Stimulated activated CD4-positive, alpha-beta T cell treated with anti-CD3 and anti-CD28 coated beads, Interleukin-15, amount 100 ng/mL, for 48 hours (primary cell): ENCODE measurements at places on chromosomes 16 and 17.

DNA sequence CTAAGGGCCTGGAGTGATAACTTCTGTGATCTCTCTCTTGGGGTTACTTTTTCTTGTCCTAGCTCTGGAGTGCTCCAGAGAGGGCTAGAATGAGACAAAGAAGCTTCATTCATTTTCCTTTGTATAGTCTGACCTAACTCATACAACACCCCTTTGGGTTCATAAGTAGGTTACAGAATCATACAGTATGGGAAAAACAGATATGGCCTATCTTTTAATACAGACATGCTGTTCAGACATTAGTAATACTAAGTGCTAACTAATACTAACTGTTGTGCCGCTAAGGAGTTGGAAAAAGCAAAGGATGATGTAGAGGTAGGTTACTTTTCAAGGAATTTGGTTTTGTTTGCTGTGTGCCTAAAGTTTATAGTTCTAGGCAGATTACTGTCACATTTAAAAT is 84.7 kb downstream of the NLK start:
- DNase-seq = no peak

GRCh38 chr17:78281249-78281845 is 49.9 kb downstream of the TMEM235 start:
- no peak for DNase-seq

DNA sequence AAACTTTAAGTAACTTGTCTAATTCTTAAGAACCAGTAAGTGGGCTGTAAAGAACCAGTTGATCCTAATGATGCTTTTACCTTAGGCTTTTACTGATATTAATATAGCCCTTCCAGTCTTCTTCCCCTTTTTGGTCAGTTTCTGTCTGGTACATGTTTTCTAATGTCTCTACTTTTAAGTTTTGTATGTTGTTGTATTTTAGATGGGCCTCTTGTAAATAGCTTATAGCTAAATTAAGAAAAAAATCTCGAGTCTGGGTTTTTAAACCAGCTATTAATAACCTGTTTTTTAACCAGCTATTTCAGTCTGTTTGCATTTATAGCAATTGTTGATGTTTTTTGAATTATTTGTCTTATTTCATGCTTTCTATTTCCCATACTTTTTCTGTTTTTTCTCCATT is 79.0 kb downstream of the PITPNC1 start:
- no peak for DNase-seq

DNA sequence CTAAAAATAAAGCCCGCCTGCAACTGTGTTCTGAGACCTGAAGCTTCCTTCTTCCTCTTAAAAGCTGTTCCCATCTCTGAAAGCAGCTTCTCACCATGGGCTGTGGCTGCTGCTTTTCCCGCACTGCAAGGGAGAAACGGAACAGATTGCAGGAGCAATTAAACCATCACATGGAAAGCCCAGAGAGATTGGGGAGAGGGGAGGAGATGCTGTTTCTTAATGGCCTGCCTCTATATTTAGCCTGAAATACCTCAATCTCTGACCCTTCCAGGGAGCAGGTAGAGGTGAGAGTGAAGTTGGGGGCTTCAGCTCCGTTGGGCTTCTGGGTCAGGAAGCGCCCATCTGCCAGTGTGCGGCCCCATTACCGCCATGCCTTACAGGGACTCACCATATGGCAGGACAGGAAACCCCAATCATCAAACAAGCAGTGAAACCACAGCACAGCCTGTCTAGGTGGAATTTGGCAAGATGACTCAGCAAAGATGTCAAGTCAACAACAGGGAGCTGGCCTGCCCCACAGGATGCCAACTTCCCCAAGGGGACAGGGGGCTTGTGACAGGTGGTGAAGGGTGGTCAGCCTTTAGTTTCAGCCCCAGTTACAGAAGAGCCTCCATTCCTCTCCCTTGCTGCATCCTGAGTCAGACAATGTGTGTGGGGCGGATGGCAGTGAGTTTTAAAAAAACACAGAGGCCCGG is 286.6 kb upstream of the CCL2 start:
- no peak for DNase-seq

- no peak for DNase-seq
Observed at GRCh38 chr16:86395477-86395876, 114.8 kb upstream of the FOXF1 start.

DNA sequence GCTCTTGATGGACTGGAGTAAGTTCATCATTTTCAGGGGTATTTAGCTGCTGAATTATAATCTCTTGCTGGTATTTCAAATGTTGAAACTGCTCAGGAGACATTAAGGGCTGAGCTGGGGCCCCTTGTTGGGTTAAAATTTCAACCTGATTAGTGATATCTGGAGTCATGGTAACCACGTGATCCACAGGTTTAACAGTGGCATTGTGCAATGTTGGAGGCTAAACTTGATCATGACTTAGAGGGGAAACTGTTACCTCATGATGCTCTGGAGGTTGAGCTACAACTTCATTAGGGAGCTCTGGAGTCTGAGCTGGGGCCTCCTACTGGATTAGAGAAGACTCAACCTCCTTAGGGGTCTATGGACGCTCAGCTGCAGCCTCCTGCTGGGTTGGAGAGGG is 17.2 kb upstream of the MPP2 start:
- DNase-seq = no peak

GRCh38 chr17:56176091-56176490 is 22.8 kb downstream of the ANKFN1 start:
- no peak for DNase-seq

- DNase-seq = no peak
Observed at GRCh38 chr17:4858068-4858881, 25.1 kb downstream of the MINK1 start.

DNA sequence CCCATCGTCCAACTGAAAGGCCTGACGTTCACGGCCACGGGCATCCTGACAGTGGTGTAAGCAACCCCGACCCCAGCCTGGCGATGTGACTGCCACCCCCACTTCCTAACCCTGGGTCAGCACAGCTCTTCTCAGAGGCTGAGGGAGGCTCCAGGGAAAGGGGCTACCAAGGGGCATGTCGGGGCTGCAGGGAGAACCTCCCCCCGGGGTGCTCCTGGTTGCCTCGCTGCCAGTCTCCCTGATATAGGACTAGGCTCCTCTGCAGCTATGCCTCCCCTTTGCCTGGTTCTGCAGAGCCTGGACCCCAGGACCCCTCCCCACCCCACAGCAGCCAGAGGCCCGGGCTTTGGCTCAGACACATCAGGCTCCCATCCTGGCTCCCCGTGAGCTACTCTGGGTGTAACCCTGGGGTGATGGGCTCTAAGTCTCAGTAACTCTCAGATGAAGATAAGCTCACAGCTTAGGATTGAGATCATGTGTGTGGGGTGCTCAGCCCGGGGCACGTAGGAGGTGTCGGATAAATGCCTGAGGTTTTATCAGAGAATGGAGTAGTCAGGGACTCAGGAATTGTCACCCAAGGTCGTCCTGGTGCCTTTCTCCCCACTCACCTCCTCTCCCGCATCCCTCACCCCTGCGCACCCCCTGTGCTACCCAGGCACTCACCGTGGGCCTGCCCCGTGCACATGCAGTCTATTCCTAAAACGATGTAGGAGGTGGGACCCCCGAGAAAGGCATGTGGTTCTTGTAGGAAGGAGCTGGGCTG is 10.6 kb downstream of the ITGAD start:
- DNase-seq = no peak

DNA sequence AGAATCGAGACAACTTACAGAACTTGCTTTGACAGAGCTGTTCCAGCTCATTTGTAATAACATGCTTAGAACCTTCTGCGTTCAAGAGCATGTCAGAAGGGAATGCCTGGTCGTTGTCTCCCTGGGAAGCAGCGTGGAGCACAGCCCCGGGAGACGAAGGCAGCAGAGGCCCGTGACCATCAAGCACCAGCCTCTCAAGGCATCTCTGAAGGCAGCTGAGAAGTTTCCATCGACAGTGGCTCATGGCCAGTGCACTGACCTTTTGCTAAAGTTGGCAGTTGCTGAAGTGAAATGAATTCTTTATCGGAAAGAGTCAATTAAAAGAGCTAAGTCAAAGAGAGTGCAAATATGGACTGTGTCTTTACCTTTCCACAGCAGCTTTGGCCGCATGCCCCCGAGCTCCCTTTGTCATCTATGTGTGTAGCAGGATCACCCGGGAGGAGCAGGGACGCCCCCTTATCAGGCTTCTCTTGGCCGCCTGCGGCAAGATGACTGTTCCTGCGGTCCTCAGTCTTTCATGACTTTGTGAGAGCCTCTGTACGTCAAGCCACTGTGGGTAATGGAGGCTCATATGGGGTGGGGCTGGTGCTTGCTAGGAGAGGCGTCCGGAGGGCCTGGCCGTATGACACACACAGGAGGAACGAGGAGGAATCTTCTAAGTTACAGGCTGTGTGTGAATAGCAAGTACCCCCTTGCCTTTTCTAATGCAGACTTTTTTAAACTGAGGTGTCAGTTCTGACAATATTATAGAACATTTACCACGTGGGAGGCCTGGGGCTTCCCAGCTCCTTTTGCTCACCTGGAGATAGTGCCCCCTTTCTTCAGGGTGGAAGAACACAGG is 54.2 kb downstream of the LDHD start:
- no peak for DNase-seq

DNA sequence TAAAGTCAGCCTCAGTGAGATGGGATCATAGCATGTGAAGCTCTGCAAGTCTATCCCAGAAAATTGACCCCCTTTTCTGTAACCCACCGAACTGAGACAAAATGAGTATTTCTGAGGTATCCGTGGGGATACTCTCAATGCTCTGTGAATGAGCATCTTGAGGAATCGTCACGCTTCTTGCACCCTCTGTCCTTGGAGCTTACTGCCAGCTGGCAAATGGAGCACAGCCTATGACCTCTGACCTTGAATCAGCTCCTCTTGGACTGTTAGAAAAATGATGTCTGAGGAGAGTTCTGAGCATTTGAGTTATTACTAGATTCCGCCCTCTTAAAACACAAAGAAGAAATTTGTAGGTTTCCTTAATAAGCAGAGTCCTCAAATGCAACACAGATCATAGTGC is 342.1 kb downstream of the ZFHX3 start:
- DNase-seq = no peak
